ENCODE measurements at places on chromosomes 16 and 17. TPM values are rescaled to one million over a fixed set of nuclear protein-coding genes. Genes with fewer than 3 reads are reported as not detected.

C16orf92 gene
- total RNA-seq: not detected

LCAT gene
- total RNA-seq: 16.5 TPM

PPL gene
- not detected for total RNA-seq

NSRP1 gene
- total RNA-seq: 31.7 TPM

RMI2 gene
- total RNA-seq: 63.8 TPM

ZFP1 gene
- total RNA-seq: 16.5 TPM

P2RX5 gene
- total RNA-seq: 92.3 TPM

G6PC1 gene
- total RNA-seq: not detected

C17orf67 gene
- total RNA-seq: 4.4 TPM

PYY gene
- not detected for total RNA-seq

ABCC11 gene
- total RNA-seq: not detected

CIBAR2 gene
- total RNA-seq: not detected

JPH3 gene
- total RNA-seq: not detected
